ENCODE measurements at places on chromosomes 2 and 18. TPM values are rescaled to one million over a fixed set of nuclear protein-coding genes. Genes with fewer than 3 reads are reported as not detected.

L3MBTL4 gene
- total RNA-seq: not detected

DNA sequence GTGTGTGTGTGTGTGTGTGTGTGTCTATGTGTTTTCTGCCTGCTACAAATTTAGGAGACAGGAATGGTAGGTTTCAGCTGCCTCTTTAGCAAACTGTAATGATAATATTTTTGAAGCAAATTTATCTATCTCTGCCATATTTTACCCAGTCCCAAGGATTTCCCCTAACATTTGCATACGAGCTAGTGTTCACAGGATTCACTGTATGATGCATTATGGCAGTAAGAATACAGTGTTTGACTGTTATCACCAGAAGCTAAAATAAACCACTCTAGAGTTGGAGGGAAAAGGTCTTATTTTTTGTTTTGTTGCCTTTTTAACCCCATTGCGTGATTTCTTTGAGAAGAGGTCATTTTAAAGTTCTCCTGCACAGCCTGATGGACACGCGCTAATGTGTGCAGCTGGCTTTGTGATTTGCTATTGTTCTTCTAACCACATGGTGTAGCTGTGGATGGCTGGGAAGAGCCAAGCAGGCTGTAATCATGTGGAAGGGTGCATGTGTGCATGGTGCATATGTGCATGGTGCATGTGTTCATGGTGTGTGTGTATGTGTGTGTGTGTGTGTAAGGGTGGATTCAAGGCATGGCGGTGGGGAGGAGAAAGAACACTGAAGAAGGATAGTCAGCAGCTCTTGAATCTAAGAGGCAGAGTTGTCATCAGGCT is 62.4 kb downstream of the PLB1 start:
- no peak for DNase-seq

CEBPZ gene
- total RNA-seq: 90.1 TPM

SP140 gene
- total RNA-seq: 1.0 TPM

DNA sequence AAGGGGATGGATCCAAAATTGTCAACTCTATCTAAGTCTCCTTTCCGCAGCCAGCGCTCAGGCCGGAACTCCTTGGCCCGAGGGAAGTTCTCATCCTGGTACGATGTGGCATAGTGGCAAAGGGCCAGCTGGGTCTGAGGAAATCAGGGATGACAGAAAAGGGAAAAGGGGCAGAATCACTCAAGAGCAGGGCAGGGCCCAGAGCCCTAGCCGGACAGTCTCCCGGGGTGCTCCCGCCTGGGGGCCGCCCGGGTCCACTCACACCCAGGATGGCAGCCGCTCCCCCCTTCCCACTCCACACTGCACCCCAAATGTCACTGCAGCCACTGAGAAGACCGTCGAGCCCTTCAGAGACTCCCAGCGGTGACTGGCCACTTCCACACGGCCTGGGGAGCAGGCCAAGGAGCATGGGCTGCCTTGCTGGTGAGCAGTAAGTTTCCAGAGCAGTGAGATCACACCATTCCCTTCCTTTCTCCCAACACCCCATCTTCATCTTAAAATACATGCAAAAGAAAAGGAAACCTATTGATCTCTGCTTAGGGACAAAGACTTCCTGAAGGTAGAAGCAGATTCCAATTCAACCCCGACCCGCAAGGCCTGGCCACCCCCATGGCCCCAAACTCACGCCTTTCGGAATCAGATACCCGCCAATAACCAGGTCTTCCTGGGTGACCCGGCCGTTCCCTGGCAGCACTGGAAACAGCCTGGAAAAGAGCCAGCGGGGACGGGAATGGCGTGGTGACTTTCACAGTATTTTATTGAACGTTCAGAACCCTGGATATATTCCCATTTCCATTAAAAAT is 26.7 kb downstream of the CYP27C1 start:
- no peak for DNase-seq

GCG gene
- total RNA-seq: not detected

- no peak for DNase-seq
Measured at GRCh38 chr2:8049851-8050571, 631.8 kb upstream of the ID2 start.

- no peak for DNase-seq
Measured at GRCh38 chr2:10561288-10562035, 113.3 kb upstream of the ODC1 start.

DNA sequence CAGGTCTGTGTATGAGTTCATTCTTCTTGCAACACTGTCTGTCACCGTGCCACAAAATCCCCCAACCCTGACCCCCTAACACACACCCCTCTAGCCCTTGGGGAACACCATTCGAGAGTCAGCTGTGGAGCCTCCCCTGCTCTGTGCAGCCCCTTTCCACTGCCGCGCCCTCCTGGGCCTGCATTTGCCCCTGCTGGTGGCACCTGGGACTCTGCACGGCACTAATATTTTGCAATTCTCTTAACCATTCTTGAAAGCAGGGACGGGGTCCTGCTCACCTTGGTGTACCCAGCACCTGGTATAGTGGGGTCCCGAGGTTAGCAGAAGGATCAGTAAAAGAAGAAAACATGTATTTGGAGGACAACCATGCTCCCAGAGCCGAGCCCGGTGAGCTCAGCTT is 124.0 kb downstream of the HDAC4 start:
- DNase-seq: no peak

DNA sequence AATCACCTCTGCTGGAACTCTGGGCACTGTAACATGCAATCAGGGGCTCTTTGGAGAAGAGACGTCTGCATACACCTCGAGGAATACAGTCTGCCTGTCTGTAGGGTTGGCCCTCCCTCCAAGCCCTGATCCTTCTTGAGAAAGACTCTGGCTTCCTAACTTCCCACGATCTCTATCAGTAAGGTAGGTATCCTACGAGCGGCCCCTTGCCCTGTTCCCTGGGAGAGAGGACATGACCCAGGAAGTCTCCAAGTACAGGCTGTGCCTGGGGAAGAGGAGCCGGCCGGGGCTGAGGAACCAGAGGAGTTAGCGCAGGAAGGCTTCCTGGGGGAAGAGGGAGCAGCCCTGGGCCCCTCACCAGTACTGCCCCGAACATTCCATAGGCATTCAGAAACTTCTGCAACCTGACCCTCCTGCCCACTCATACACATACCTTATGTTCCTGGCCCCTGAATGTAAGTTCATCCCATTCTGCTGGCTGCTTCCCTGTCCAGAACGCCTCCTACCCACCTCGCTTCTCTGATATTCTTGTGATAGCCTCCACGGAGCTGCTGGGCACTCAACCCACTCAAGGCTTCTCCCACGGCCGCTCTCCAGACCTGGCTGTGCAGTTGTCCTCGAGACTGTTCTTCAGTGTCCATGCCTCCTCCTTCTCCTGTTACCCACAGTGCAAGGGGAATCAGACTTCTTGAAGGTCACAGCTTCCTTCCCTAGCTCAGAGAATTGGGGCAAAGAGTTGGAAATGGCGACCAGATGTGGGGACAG is 116.1 kb downstream of the CYP26B1 start:
- no peak for DNase-seq

DNA sequence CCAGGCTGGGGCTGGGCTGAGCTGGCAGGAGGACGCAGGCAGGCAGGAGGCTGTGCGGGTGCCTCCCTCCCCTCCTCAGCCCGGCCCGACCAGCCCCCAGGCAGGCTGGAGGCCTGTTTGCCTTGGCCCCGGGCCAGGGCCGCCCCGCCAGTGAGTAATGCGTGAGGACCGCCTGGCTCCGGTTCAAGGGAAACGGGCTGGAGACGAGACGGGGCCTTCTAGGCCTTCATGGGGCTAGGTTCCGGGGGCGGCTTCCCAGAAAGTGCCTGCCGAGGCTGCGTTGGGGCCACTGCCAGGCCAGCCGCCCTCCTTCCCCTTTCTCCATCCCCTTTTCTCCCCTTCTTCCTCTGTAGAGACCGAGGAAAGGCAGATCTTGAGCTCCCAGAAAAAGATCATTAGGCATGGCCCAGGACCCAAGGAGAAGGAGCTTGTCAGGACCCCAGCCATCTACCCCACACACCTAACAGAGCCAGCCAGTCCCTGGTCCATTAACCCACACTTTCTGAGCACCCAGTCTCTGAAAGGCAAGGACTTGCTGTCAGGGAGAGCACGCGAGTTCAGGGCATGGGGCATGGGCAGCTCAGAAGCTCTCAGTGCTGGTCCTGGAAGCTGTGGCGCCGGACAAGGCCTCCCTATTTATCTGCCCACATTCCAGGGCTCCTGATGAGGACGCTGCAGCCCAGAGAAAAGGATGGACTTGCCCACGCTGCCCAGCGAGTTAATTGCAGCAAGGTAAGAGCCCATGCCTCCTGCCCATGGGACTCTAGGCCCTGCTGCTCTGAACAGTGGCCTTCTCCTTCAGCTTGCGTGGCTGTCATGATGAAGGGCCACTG is 48.5 kb downstream of the SMAD7 start:
- DNase-seq: peak; percentile 87

SMAD7 gene
- 12.0 TPM for total RNA-seq

DNA sequence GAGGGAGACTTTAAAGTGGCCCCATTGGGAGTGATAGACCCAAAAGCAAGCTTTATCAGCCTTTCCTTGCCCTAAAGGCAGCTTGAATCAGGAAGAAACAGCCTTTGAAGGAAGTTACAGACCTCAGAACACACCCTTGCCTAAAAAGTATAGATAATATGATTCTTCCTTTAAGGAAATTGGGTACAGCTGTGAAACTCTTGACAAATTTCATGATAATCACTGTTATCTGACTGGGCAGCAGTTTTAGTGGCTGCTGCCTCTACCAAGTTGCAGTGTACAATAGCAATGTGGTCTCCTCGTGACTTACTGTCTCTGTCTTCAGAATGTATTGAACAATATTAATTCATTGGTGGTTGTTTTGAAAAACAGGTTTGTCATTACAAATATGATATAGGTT is 16.7 kb downstream of the HOXD1 start:
- DNase-seq: no peak

GRCh38 chr18:76487070-76487469 is 8.0 kb downstream of the ZNF516 start:
- DNase-seq: no peak

Measured in A673 (cell line).